ENCODE measurements at places on chromosomes 2 and 18.

GRCh38 chr2:96409081-96409819 is 73.7 kb downstream of the NCAPH start:
- DNase-seq: no peak

- DNase-seq: no peak
These were observed 1534.5 kb downstream of the DPP10 start for GRCh38 chr2:115976916-115977315.

GRCh38 chr2:237868631-237869342 is 9.4 kb downstream of the RAMP1 start:
- no peak for DNase-seq

GRCh38 chr2:212451786-212452231 is 86.8 kb downstream of the ERBB4 start:
- no peak for DNase-seq

- no peak for DNase-seq
These were observed 23.8 kb upstream of the SLC38A11 start for GRCh38 chr2:164979113-164979512.
